ENCODE measurements at places on chromosomes 1 and 21. TPM values are rescaled to one million over a fixed set of nuclear protein-coding genes. Genes with fewer than 3 reads are reported as not detected.

PRR9 gene
- total RNA-seq, result not detected

TNFRSF25 gene
- total RNA-seq, result 32.7 TPM

- no peak overlapping the region for H3K4me3 ChIP-seq
- no peaks in the 10 kb centered on the region for H3K27me3 ChIP-seq
- H3K4me1 ChIP-seq, result peaks cover 25% of the 10 kb centered on the region
- no peak for DNase-seq
- no peaks in the 10 kb centered on the region for H3K36me3 ChIP-seq
Observed at GRCh38 chr1:67468066-67468718, 38.0 kb upstream of the SERBP1 start.

DNA sequence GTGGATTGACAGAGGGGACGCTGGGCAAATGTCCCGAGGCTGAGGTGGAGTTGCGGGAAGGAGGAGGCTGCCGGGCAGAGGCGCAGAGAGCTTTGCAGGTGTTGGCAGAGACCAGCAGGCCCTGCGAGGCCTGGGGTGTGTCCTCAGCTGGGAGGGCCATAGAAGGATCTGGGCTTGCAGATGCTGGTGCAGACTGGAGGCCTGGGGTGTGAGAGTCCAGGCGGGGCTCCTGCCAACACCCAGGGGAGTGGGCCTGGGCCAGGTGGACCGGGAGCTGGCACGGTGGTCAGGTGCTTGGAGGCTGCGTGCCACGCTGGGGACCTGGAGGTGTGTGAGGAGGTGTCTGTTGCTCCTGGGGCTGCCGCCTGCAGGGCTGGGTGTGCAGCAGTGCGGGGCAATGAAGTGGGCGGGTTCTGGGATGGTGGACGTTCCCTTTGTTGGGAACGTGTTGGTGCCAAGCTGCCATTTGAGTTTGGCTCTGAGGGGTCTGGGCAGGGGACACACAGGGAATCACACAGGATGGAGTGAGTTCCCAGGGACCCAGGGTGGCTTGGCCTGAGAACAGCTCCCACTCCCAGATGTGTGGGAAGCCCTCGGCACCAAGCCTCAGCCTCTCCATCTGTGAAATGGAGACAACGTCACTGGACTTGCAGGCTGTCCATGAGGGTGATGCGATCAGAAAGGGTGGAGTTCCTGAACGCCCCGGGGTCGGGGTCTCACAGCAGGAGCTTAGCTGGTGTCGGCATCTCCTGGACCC lies 39.9 kb upstream of the POFUT2 start:
- H3K4me3 ChIP-seq, result no peak overlapping the region
- peaks cover 51% of the 10 kb centered on the region for H3K4me1 ChIP-seq
- no peaks in the 10 kb centered on the region for H3K27me3 ChIP-seq
- DNase-seq, result no peak
- no peaks in the 10 kb centered on the region for H3K36me3 ChIP-seq

- H3K27ac ChIP-seq, result no peak overlapping the region
- no peak for DNase-seq
- H3K4me1 ChIP-seq, result peaks cover 12% of the 10 kb centered on the region
- H3K36me3 ChIP-seq, result no peaks in the 10 kb centered on the region
- H3K27me3 ChIP-seq, result no peaks in the 10 kb centered on the region
- H3K4me3 ChIP-seq, result no peak overlapping the region
Observed at GRCh38 chr1:247371801-247372259, 40.2 kb upstream of the ZNF496 start.

DNA sequence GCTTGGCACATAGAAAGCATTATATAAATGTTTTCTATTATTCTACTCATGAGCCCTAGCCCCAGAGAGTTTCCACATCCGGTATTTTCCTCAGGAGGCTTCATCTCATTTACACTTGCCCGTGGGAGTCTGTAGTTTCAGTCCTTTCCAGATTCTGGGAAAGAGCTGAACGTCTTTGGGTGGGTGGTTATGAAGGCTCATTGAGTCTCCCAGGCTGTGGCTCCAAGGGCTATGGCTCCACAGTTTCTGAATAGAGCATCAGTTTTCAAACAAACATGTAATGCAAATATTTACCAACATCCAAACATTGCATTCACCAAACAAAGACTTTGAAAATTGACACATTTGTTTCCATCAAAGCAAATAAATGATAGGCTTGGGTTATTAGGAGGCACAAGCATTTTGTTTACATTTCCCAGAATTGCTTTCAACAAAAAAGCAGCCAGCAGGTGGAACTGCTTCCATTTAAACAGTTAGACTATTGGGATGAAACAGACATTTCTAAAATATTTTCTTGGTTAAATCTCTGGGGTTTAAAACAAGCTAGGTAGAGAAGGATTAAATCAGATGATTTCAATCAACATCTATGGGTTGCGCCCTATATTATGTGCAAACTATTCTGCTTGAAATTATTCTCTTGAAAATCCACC lies 1.3 kb upstream of the LEMD1 start:
- H3K36me3 ChIP-seq, result no peaks in the 10 kb centered on the region
- no peak overlapping the region for H3K4me3 ChIP-seq
- no peak overlapping the region for H3K27ac ChIP-seq
- no peaks in the 10 kb centered on the region for H3K27me3 ChIP-seq
- DNase-seq, result no peak

DNA sequence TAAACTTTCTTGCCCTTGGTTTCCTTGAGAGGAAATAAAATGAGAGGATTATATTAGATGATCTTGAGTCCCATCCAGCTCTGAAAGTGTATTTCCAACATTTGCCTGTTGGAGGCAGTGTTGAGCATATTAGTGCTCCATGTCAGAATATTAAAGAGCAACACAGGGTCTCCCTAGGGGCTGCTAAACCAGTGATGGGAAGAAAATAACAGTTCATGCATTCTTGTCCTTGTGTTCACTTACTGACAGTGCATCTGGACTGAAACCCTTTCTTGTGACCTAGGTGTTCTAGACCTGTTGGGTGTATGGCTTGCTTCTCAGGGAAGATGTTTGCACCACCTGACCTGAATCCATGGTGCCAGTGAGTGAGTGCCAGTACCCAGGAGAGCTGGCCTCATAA lies 124.7 kb upstream of the KIAA0040 start:
- no peaks in the 10 kb centered on the region for H3K36me3 ChIP-seq
- H3K4me3 ChIP-seq, result no peak overlapping the region
- H3K27ac ChIP-seq, result no peak overlapping the region
- DNase-seq, result no peak

- H3K4me3 ChIP-seq, result no peak overlapping the region
- H3K27me3 ChIP-seq, result no peaks in the 10 kb centered on the region
- H3K27ac ChIP-seq, result no peak overlapping the region
- peaks cover 7% of the 10 kb centered on the region for H3K4me1 ChIP-seq
- H3K36me3 ChIP-seq, result no peaks in the 10 kb centered on the region
Observed at GRCh38 chr1:178088651-178089050, 5.3 kb upstream of the RASAL2 start.

DNA sequence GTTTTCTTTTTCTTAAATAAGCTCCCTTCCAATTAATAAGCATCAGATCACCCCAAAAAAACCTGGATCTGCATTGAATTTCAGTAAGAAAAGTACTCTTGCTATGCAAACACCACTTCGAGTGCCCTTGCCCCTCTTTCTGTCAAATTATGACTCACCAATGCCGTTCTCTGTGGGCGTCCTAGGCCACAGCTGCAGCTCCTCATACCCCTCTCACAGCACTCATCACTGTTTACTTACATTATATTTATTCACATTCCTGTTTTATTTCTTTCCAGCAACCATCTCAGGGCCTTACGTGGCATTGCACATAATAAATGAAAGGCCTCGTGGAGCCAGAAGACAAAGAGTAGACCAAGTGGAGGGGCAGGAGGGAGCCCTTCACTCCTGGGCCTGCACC lies 99.1 kb upstream of the CTTNBP2NL start:
- DNase-seq, result no peak
- H3K4me3 ChIP-seq, result no peak overlapping the region
- H3K27me3 ChIP-seq, result no peaks in the 10 kb centered on the region

DNA sequence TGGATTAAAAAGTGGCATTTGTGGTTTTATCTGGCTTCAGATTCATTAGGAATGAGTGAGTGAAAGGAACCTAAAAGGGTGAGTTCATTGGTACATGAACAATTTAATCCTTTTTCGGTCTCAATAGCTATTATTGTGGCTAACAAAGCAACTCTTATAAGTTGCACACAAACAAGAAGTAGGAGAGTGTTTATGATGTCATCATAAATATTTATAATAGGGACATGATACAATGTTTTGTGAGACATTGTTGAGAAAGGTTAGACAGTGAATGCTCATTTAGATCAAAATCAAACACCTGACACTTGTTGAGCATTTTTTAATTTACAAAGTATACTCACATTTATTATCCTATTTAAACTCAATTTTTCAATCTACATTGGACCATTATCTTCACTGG lies 363.4 kb downstream of the PDE4B start:
- no peak overlapping the region for H3K27ac ChIP-seq
- no peak for DNase-seq
- H3K36me3 ChIP-seq, result no peaks in the 10 kb centered on the region
- H3K4me3 ChIP-seq, result no peak overlapping the region

DNA sequence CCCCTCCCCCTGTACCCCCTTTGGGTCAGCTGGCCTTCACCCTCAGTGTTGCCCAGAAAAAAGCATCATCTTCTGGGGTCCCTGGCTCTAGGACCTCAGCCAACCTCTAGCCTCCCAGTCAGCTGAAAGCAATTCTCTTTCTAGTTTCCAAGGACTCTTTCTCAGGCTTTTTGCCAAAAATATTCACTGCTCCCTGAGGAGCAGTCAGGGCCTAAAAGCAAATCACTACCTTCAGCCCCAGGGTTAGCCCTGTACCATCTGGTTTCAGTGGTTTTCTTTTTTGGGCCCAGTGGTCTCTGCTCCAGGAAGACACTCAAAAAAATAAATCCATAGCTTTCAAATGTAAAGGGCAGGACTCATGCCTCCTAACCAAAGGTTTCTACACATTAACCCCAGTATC lies 3.1 kb upstream of the LMOD1 start:
- H3K4me3 ChIP-seq, result no peak overlapping the region
- H3K27me3 ChIP-seq, result no peaks in the 10 kb centered on the region
- peak overlapping the region; percentile 57 for H3K27ac ChIP-seq

DNA sequence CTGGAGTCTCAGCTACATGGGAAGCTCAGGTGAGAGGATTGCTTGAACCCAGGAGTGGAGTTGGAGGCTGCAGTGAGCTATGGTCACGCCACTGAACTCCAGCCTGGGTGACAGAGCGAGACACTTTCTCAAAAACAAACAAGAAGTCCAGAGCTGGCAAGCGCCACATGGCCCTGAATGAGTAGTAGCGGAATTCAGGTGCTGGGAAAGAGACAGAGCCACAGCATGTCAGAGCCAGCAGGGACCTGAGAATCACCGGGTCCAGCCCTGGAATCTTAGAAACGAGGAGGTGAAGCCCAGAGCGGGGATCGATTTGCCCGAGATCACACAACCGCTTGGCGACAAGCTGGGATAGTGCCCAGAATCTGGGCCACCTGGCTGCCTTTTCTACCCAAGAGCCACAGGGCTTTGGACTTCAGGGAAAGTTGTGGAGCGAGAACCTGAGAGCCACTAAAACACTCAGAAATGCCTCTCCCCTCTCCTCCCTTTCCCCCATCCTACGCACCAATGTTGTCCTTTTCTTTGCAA lies 9.8 kb downstream of the ARL8A start:
- H3K36me3 ChIP-seq, result peaks cover 44% of the 10 kb centered on the region
- peak overlapping the region; percentile 93 for H3K27ac ChIP-seq
- no peak for DNase-seq
- H3K27me3 ChIP-seq, result no peaks in the 10 kb centered on the region
- H3K4me1 ChIP-seq, result peaks cover 61% of the 10 kb centered on the region

DNA sequence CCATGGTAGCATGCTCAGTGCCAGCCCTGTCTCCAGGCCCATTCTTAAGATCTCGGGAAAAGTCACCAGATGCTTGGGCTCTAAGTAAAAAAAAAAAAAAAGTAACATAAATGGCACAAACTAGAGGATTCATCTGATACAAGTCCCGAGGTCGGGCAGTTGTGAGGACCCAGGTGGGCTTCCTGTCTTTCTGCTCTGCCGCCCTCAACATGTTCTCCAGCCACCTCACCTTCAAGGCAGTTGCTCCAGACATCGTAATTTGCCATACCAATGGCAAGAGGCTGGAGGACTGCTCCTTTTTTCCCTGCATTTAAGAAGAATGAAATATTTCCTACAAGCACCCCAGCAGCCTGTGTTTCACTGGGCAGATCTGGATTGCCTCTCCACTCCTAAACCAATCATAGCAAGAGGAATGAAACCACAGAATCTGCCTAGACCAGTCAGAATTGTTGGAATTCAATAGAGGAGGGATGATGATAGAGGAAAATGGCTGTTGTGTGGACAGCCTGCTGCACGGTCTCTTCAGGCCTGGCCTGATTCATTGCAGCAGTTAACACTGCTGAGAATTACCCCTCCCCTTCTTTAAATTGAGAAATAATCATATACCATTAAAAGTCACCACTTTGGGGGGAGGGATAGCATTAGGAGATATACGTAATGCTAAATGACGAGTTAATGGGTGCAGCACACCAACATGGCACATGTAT lies 5.4 kb downstream of the HMGN2 start:
- peaks cover 14% of the 10 kb centered on the region for H3K4me1 ChIP-seq
- H3K4me3 ChIP-seq, result no peak overlapping the region
- no peaks in the 10 kb centered on the region for H3K36me3 ChIP-seq
- no peaks in the 10 kb centered on the region for H3K27me3 ChIP-seq

DNA sequence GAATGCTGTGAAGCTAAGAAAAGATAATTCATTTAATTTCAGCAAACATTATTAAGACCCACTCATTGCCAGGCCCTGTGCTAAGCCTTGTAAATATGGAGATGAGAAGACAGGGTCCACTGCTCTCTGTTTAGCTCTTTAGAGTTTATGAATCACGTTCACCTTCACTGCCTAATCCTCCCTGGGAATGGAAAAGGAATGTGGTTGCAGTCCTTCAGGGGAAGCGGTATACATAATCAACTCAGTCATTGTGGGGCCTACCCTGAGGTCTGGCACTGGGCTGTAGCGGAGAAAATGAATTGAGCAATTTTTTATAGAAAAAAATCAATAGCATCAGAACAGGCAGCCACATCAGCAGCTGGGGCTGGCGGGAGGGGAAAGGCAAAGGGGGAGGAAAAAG lies 412.1 kb upstream of the NFIA start:
- no peak overlapping the region for H3K4me3 ChIP-seq
- no peaks in the 10 kb centered on the region for H3K4me1 ChIP-seq
- no peaks in the 10 kb centered on the region for H3K27me3 ChIP-seq
- H3K27ac ChIP-seq, result no peak overlapping the region
- H3K36me3 ChIP-seq, result no peaks in the 10 kb centered on the region
- DNase-seq, result no peak

- H3K4me3 ChIP-seq, result no peak overlapping the region
- peaks cover 39% of the 10 kb centered on the region for H3K4me1 ChIP-seq
- H3K27me3 ChIP-seq, result no peaks in the 10 kb centered on the region
- DNase-seq, result no peak
- no peak overlapping the region for H3K27ac ChIP-seq
Observed at GRCh38 chr1:231037585-231038517, 2.2 kb downstream of the FAM89A start.
